ENCODE measurements at places on chromosomes 11 and 22.

DNA sequence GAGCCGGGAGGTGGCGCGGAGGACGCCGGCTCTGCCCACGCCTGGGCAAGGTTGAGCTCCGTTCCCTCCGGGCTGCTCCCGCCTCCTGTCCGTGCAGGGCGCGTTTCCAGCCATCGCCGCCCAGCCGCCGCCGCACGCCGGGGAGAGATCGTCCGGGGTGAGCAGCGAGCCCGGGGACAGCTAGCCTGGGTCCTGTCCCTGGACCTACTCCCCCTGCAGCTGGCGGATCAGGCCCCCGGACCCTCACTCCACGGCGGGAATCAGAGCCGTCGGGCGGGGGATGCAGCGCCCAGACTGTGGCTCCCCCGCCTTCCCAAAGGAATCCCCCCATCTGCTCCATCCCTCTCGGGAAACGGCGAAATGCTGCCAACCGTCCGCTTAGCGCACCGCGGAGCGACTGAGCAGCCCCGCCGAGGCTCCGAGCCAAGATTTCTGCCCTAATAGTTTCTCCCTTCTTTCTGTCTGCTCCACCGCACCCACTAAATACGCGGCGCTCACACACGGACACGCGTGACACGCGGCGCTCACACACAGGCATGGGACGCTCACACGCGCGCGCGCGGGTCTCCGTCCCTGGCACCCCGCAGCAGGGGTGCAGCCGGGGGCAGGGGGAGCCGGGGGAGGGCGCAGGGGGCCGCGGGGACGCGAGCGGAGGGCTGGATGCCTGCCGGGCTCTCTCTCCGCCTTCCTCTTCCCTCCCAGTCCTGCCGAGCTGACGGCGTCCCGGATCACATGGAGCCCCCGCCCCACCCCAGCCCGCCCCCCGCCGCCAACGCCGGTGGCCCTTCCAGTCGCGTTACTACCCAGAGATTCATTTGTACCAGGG lies at the start of gene KCNJ5:
Gene KCNJ5, plus strand, starts transcription at position 814 of the 826 bp plus-strand sequence. CDS start 19,918 bp downstream, outside the sequence.
- peak; percentile 67 for DNase-seq

DNA sequence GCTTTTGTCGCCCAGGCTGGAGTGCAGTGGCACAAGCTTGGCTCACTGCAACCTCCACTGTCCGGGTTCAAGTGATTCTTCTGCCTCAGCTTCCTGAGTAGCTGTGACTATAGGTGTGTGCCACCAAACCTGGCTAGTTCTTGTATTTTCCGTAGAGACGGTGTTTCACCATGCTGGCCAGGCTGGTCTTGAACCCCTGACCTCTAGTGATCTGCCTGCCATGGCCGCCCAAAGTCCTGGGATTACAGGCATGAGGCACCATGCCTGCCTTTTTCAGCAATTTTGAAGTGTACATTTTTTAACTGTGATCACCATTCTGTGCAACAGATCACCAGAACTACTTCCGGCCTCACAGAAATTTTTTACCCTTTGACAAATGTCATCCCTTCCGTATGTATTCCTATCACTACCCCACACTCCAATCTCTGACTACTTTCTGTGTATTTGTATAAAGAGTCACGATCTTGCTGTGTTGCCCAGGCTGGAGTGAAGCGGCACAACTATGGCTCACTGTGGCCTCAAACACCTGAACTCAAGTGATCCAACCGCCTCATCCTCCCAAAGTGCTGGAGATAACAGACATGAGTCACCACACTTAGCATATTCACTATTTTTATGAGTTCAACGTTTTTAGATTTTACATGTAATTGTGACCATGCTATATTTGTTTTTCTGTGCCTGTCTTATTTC lies 44.0 kb downstream of the XKR3 start:
- no peak for DNase-seq

DNA sequence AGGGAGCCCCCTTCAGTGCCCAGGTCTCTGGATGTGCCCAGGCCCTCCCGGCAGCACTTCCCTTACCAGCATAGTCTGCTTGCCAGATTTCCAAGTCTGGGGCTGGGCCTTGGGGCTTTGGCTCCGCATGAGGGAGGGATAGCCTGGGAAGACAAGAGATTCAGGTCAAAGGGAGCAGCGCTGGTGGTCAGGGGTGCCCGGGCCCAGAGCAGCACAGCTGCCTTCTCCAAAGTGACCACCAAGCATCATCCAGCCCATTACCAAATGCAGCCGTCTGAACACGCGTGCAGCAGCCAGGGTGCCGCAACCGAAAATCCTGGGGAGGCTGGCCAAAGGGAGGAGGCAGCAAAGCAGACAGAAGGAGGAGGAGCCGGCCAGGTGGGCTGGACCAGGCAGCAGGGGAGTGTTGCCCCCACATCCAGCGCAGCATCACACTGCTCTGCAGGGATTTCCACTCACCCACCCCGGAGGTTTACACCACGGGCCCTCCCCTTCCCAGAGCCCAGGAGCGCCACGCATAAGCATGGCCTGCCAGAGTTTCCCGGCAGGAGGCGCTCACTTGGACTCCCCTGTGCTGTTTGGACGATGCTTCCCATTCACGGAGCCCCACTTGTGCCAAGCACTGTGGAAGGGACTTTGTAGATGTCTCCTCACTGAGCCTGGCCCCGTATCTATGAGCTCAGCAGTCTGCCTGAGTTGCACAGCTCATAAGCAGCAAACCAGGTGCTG lies 22.5 kb downstream of the TRIM29 start:
- DNase-seq: no peak

DNA sequence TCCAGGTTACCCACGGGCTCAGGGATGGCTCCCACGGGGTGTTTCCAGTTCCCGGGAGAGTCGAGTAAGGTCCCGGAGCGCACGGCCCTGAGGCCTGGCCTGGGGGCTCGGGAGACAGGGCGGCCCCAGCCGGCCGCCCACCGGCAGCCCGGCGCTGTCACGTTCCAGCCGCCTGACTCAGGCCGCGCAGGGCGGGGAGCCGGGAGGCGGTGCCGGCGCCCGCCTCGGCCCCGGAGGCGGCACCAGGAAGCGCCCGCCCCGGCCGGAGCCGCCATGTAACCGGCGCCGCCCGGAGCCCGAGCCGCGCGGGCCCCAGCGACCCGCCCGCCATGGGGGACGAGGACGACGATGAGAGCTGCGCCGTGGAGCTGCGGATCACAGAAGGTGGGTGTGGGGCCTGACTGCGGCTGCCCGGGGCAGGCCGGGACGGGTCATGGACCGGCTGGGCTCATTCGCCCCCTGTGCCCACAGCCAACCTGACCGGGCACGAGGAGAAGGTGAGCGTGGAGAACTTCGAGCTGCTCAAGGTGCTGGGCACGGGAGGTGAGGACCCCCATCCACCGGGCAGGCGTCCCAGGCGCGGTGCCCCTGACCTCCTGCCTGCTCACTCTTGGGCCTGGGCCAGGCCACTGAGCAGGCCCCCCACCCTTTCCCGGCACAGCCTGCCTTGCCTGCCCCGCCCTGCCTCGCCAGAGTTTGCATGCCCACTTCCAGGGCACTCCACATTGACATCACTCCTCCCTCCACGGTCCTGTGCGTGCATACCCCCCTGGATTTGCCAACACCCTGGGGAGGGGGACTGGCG lies at the start of gene RPS6KA4:
Gene RPS6KA4, plus strand, starts transcription at position 256 of the 805 bp plus-strand sequence. Its CDS starts 74 bp downstream, at position 330.
- DNase-seq: peak; percentile 77

GRCh38 chr11:94020777-94021481 lies at the start of gene HEPHL1:
TSS of gene HEPHL1 (plus strand) at chr11:94021354. CDS start at chr11:94021369, 15 bp downstream.
- no peak for DNase-seq

GRCh38 chr11:14237444-14237961 lies 121.5 kb downstream of the RRAS2 start:
- DNase-seq: no peak
